ENCODE measurements at places on chromosomes 6 and 20.

DNA sequence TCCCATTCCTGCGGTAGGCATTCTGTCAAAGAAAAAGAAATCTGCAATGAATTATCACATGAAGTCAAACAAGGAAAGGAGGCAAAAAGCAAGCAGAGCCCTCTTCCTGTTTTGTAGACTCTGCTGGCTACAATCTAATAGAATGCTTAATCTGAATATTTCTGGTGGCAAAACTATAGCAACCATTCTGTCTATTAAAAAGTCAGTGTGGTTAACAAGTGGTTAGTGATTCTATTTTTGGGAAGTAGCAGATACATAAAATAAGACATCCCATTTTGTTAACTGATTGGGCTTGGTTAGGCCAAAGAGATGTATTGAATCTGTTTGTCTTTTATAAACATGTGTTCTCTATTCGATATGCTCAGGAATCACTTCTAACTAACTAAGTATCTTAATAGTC, 442.3 kb downstream of the CDC5L start:
- DNase-seq = no peak

DNA sequence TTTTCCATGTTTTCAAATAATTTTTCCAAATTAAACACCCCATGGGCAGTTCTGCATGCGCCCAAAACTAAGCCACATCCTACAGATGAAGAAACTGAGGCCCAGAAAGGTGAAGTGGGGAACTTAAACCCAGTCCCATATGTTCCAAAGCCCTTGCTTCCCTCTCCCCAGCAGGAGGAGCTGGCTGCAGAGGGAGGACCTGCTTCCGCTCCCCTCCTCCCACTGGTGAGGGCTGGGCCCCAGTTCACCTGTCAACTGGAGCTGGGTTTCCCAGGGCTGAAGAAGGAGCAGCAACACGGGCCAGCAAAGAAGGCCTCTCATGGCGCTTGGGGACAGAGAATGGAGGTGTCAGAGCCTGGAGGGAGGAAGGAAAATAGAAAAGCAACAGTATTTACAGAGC, 1.4 kb upstream of the RBPJL start:
- no peak for DNase-seq

- DNase-seq = no peak
Measured at GRCh38 chr20:62003567-62004405, 61.9 kb downstream of the TAF4 start.

- no peak for DNase-seq
Measured at GRCh38 chr6:132703936-132704335, 9.9 kb downstream of the VNN1 start.

DNA sequence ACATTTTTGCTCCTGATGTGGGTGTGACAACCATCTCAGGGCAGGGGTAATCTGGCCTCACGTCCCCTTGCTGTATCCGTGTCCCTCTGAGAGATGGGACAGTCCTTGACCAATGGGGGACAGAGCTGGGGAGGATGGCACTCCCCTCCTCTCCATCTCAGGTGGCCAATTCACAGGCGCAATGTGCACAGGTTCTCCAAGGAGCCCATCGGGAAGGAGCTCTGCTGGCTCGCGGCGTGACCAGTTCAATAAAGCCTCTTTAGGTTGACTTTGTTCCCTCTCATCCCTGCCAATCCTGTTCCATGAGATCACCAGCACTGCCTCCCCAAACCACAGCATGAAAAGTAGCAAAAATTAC, 196.3 kb upstream of the SLC24A3 start:
- no peak for DNase-seq

DNA sequence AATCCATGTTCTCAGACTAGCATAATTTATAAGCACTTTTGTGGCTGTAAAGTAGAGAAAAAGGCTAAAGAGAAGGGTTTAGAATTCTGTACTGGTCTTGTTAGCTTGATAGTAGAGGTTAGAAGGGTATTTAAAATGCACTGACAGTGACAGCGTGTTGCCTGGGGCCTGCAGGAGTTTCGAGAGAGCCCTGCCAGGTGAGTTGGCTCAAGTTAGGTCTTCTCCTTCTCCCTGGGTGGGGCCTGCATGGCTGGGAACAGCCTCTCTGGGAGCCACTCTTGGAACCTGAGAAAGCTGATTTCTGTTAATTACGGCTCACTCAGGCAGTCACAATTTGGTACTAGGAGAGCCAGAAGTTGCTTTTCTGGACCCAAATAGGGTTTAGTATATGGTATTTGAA, 103.7 kb downstream of the ARID1B start:
- no peak for DNase-seq
